ENCODE measurements at places on chromosomes 12 and 14.

- DNase-seq: no peak
These were observed 20.2 kb downstream of the PLEKHD1 start for GRCh38 chr14:69504775-69505174.

DNA sequence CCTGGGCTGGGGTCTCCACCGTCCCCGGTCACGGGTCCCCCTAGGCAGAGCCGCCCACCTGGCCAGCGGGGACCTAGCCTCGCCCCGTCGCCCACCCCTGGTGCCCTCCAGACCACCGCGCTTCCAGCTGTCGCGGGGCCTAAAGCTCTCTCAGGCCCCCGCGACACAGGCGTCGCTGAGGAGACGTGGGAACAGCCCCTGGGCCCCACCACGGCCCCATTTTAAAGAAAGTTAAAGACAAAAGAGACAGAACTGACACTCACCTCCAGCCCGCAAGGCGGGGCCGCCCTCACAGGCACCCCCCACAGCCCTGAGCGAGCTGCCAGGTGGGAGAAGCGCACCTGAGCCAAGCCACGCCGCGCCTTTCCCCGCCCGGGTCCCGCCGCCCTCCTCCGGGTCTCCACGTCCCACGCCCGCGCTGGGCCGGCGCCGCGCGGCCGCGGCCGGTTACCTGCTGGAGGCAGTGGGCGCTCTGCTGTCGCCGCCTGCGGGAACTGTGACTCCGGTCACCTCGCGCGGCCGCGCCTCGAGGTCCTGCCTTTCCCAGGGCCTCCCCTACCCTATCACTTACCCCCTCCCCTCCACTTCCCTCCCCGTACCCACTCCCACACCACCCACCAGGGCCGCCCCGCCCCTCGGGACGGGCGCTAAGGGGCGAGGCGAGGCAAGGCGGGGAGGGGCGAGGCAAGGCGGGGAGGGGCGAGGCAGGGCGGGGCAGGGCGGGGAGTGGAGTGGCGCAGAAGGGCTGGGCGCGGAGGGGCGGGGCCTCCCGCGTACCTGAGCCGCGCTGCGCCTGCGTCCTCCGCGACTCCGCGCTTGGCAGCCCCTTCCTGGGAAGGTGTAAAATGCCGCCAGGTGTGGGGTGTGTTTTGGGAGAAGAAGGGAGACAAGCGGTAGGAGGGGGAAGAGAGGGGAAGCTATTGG lies 31.2 kb downstream of the TC2N start:
- DNase-seq: no peak

DNA sequence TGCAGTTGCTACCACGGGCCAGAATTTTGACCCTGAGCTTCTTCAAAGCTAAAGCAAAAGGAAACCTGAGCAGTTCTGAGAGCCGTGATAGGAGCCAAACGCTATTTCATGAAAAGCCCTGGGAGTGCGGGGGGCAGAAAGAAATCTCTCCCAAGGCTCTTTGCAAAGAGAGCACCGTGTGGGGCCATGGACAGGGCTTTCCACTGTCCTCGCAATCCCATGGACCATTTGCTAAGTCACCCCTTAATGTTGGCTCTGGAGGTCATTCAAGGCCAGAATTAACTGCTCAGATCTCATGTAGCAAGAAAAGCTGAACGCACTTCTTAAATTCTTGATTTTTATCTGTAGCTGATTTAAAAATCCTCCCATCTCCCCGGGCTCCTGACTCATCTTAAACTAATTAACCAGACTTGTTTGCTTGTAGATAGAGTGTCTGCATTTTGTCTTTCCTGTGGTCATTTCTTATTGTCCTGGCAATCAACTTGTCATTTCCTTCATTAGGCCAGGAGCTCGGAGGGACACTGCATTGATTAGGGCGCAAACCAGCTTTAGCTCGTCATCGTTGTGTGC lies 24.8 kb downstream of the CLSTN3 start:
- no peak for DNase-seq

GRCh38 chr14:22232933-22233332 lies 356.1 kb downstream of the DAD1 start:
- DNase-seq: no peak

DNA sequence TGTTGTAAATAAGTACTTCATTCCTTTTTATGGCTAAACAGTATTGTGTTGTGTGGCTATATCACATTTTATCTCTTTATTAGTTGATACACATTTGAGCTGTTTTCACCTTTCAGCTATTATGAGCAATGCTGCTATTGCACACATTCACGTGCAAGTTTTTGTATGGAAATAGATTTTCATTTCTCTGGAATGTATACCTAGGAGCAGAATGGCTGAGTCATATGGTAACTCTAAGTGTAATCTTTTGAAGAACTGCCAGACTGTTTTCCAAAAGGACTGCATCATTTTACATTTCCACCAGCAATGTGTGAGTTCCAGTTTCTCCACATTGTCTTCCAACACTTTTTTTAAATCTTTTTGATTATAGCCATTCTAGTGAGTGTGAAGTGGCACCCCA lies 134.0 kb downstream of the SRGAP1 start:
- DNase-seq: peak; percentile 79

DNA sequence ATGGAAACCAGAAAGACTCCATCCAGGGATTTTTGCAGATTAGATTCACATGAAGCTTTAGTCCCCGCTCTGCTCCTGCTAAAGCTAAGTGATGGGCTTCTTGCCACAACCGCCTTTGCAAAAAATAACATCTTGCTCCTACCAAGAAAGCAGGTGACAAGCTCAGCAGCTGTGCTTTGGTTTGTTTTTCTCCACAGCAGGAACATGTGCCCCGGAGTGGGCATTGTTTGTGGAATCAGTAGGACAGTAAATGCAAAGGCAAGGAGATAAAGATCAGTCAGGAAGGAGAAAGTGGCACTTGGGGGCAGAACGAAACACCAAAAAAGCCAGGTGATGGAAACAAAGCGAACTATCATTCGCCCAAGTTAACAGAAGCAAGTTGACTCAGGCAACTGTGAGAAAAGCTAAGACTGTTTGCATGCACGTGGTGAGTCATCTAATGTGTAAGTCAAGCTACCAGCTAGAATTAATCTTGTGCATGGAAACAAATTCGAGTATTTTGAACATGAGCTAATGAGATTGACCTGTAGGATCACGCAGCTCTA lies 165.5 kb upstream of the PLXNC1 start:
- DNase-seq: no peak

DNA sequence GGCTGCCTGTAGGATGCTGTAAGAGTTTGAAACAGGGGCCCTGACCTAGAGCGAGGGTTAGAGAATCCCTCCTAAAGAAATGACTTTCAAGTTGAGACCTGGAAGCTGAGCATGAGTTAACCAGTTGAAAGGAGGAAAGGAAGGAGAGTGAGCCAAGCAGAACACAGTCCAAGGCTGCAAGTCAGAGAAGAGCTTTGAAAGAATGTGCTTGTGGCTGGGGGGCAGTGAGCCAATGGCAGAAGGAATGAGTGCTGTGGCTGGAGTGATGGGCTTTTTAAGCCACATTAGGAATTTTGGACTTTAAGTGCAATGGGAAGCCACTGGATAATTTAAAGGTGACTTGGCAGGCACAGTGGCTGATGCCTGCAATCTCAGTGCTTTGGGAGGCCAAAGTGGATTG lies 18.1 kb downstream of the CDKN1B start:
- DNase-seq: no peak

GRCh38 chr12:122022393-122023338 lies 982 bp downstream of the BCL7A start:
- no peak for DNase-seq

- DNase-seq: no peak
These were observed 118.1 kb downstream of the SLC38A1 start for GRCh38 chr12:46150735-46151134.

- DNase-seq: no peak
These were observed 67.0 kb downstream of the FBXW8 start for GRCh38 chr12:116977465-116978380.

DNA sequence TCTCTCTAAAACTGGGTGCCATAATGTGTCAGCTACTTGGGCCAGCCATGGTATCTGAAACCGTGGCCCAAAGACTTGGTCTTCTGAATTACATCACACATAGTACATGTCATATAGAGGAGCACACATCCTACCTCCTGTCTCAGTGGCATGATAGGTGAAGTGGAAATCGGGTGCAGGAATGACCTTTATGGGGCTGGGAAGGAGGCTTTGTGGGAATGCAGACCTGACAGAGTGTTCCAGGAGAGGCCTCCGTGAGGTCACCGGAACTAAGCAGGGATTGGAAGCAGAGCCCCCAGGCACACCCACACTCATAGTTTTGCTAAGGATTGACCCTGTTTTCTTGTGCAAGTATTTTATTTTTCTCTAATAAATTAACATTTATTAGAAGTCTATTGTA lies 82.6 kb downstream of the NTF3 start:
- DNase-seq: no peak

GRCh38 chr12:131980263-131980662 lies 30.5 kb downstream of the EP400 start:
- DNase-seq: no peak

DNA sequence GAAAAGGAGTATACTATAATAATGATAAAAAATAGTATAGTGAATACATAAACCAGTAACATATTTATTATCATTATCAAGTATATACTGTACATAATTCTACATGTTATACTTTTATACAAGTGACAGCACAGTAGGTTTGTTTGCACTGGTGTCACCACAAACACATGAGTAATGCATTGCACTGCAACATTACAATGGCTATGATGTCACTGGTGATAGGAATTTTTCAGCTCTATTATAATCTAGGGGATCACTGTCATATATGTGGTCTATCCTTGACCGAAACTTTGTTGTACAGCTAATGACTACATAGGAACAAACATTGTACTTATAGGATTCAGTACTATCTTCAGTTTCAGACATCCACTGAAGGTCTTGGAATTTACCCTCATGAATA lies 165.8 kb upstream of the SYT1 start:
- no peak for DNase-seq

DNA sequence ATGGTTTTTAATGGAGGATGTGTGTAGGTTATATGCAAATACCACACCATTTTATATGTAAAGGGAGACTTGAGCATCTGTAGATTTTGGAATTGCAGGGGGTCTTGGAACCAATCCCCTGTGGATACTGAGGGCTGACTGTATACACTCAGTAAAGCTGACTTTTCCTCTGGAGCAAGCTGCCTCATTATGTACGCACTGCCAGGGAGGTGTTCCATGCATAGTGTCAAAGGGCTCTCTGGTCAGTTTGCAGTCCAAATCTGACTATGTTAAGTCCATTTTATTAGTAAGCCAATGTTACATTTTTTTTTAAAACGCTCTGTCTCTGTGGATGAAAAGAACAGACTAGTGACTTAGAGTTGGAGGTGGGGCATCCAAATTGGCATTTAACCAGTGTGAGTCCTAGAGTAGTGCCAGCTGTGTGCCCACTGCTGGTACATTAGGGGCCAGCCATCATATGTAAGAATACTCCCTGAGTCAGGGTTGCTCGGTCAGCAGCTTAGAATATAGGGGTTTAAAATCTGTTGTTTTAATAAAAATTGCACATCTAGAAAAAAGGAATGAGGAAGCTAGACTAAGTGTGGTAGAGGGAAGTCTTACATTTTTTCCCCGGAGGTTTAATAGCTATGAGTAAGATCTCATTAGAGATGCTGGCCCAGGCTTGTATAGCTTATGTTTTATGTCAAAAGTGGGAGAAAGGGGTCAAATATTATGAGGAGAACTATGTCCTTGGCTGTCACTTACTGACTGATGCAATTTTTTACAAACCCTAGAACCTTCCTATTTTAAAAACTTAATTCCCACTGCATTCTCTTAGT lies 87.0 kb downstream of the TESC start:
- DNase-seq: peak; percentile 20

- no peak for DNase-seq
These were observed 80.6 kb upstream of the GSC start for GRCh38 chr14:94850309-94851211.

- DNase-seq: no peak
These were observed 41.2 kb upstream of the WSCD2 start for GRCh38 chr12:108087900-108088299.

DNA sequence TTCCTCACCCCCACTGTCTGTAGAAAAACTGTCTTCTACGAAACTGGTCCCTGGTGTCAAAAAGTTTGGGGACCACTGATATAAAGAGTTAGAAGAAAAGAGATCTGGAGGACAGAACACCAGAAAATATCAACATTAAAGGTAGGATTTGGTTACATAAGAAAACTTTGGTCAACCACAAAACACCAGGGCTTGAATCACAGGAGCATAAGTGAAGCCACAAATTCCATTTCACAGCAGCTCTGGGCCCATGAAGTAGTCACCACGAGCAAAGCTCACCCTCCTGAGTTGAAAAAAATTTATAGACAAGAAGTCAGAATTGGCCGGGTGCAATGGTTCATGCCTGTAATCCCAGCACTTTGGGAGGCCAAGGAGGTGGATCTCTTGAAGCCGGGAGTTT lies 19.4 kb downstream of the RALGAPA1 start:
- DNase-seq: no peak

GRCh38 chr12:57025196-57025595 lies 8.9 kb upstream of the TAC3 start:
- no peak for DNase-seq

DNA sequence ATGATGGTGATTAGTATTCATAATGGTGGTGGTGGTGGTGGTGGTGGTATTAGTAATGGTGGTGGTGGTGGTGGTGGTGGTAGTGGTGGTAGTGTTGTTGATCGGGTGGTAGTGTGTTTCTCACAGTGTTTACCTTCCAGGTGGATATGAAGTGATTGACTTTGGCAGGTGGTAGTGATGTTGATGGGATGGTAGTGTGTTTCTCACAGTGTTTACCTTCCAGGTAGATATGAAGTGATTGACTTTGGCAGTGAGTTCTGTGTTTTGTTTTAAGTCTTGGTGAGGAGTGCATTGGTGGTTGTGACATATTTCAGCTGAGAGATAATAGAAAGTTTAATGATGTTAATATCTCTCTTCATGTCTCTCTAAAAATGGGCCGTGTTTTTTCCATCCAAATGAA lies 189.4 kb downstream of the TMTC2 start:
- no peak for DNase-seq

GRCh38 chr12:110281549-110282299 lies 677 bp downstream of the ATP2A2 start:
- no peak for DNase-seq

- no peak for DNase-seq
These were observed 10.8 kb downstream of the HIP1R start for GRCh38 chr12:122845865-122846621.

DNA sequence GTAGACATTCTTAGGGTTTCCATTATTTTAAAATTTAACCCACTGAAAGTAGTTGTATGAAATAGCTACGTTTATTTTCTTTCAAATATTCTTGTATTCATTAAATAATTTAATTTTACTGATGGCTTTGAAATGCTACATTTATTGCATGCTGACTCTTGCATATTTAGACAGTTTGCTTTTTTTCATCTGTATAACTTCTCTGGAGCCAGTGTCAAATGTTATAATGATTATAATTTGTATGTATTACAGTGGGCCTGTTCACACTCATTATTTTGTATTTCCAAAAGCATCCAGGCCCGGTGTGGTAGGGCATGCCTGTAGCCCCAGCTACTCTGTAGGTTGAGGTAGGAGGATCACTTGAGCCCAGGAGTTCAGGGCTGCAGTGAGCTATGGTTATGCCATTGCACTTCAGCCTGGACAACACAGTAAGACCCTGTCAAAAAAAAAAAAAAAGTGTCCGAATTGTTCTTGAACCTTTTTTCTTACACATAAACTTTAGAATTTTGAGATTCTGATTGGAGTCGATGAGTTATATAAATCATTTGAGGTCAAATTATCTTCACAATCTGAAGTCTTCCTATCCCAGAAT lies 905 bp downstream of the ZNF84 start:
- no peak for DNase-seq
